ENCODE measurements at places on chromosomes 6 and 20. TPM values are rescaled to one million over a fixed set of nuclear protein-coding genes. Genes with fewer than 3 reads are reported as not detected.
A peak's percentile ranks its signal among the peaks of the same experiment; 100 is the strongest.

- DNase-seq, result no peak
Observed at GRCh38 chr6:146028851-146029572, at the start of gene GRM1. GRM1 (plus strand) TSS chr6:146029062; CDS start chr6:146029518, 456 bp downstream.

- DNase-seq, result no peak
Observed at GRCh38 chr6:63527658-63528514, 44.4 kb upstream of the LOC128125822 start.

DNA sequence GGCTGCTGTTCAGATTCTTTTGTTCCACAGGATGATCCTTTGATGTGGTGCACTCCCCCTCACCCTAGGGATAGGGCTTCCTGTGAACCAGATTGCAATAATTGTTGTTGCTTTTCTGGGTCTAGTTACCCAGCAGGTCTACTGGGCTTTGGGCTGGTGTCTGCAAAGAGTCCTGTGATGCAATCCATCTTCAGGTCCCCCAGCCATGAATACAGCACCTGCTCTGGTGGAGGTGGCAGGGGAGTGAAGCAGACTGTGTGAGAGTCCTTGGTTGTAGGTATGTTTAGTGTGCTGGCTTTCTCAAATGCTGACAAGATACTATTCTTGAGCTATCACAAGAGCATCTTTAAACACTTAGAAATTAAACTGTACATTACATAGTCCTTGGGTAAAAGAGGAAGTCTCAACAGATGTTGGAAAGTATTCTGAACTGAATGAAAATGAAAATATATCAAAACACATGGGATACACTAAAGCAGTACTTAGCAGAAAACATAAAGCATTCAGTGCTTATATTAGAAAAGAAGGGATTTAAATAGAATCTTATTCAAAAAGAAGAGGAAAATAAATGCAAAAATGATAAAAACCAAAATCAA is 49.1 kb upstream of the CCR6 start:
- DNase-seq, result no peak

- DNase-seq, result no peak
Observed at GRCh38 chr20:24537210-24537609, 67.8 kb downstream of the SYNDIG1 start.

GRCh38 chr6:100296810-100297544 is 167.7 kb downstream of the SIM1 start:
- DNase-seq, result no peak

DNA sequence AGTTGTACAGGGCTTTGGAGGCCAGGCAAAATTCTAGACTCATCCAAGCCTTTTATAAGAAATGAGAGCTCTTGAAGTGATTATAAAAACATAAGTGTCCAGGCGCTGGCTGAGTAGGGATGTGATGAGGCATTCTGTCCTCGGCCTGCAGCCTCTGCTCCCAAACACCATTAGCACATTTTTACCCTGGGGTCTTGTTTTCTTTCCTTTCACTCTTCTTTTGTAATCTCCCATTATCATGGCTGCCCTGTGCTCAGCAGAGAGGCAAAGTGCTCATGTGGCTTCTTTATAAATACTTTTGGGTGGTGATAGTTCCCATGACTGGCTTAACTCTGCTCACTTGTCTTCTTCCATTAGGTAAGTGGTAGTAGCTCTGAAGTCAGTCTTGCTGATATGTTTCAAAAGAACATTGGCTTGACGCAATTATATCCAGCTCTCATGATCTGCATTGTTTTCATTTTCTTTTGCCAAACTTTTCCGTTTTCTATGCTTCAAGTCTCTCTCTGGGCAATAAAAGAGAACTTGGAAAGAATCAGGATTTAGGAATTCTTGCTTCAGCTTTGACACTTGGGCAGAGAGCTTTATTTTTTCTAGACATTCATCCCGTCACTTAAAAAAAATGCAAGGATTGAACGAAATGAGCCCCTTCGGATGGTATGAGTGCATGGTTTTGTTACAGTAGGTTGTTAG is 61.1 kb downstream of the CAP2 start:
- no peak for DNase-seq

- DNase-seq, result no peak
Observed at GRCh38 chr6:161383951-161384350, 110.1 kb upstream of the AGPAT4 start.

DNA sequence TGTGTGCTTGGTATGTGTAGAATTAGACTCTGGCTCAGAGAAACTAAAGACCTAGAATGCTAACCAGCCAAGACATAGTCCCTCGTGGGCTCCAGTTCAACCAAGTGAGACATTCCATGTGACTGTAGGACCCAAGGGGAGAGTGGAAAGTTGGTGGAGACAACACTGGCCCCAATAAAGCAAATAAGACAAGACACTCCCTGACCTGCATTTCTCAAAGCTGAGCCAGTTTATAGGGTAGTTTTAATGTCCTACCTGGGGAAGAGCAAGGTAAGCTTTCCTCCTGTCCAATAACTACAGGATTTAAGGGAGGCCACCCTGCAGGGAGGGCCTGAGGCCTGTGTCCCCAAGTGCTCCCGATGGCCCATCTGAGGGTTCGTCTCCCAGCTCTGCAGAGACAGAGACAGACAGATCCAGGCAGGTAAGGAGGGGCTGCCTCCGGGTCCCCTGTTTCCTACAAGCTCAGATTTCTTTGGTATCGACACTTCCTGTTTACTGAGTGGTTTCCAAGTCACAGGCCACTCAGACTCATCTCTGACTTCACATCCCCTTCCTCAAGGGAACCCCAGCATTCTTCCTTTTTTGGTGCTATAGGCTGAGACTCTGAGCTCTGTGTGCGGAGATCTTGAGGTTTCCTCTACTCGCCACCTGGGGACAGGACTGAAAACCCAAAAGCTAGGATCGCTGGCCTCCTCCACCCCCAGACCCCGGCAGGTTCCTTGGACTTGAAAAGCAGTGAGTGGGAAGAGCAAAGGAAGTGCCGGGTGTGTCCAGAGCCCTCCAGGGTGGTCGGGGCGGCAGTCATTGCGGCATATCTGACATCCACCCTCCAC is 92.4 kb downstream of the PRND start:
- DNase-seq, result peak; percentile 88

GRCh38 chr6:30443657-30444450 is 45.5 kb upstream of the HLA-E start:
- no peak for DNase-seq

- DNase-seq, result no peak
Observed at GRCh38 chr6:52538252-52538900, 38.5 kb downstream of the TRAM2 start.

DNA sequence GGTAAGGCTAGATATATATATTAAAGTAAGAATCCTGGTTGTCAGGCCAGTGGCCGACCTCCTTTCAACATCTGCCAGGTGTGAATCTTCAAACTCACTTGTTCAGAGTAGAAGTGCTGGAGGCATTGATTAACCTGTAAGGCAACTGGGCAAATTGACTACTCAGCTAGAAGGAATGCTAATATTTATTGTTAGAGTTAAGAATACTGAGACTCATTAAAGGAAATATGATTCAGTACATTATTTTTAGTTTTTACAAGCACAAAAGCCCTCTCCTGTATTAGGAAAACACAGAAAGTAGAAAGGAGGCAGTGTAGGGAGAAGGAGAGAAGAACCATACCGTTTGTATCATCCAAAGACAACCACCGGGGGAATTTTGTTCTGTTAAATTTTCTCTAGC is 53.5 kb downstream of the RIPOR2 start:
- DNase-seq, result no peak

- DNase-seq, result no peak
Observed at GRCh38 chr6:91678679-91679446, 1092.0 kb upstream of the MAP3K7 start.

DNA sequence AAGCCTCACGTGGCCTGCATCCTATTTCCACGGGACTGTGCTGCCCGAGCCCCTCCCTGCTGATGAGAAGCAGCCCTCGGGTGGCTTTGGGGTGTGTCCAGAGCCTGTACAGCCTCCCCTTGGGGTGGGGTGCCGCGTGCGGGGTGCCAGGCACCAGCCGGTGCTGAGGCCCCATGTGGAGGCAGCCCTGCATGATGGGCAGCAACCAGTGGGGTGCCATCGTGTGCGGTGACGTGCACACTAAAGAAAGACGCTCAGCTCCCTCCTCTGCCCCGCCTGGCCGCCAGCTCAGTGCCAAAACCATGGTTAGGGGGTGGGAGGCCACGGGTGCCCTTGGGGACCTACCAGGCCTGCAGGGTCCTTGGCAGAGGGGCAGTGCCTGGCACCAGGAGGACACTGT is 26.2 kb downstream of the NTSR1 start:
- DNase-seq, result no peak

GRCh38 chr20:42214074-42214473 is 595.9 kb upstream of the CHD6 start:
- DNase-seq, result no peak

DNA sequence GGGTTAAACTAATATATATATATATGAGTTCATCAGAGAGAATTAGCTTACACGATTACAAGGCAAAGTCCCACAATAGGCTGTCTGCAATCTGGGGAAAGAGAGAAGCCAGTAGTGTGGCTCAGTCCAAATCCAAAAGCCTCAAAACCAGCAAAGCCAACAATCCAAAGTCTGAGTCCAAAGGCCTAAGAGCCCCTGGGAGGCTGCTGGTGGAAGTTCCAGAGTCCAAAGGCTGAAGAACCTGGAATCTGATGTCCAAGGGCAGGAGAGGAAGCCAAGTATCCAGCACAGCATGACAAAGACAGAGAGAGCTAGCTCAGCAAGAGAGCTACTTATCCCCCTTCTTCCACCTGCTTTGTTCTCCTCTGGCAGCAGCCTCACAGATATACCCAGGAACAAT is 274.7 kb upstream of the ID4 start:
- no peak for DNase-seq

DNA sequence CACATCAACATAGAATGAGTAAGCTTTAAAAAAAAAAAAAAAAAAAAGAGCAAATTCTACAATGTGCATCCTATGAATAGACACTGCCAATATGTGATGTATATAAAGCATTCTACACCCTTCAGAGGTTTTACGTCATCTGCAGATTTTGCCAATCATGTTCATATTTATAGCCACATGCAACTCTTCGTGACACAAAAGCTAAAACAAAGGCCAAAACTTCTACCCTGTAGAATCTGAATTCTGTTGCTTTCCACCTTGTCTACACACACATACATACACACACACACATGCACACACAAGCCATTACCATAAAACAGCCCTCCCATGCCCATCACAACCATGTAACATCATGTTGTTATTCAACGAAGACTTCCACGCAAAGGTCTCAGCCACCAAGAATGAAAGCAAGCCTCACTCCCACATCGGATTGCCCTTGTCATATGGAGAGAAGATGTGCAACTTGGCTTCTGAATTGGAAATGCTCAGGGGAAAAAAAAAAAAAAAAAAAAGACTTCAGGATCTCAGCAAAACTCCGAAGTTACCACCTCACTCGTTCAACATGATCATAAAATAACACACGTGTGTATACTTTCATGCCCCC is 479.4 kb upstream of the JARID2 start:
- no peak for DNase-seq

DNA sequence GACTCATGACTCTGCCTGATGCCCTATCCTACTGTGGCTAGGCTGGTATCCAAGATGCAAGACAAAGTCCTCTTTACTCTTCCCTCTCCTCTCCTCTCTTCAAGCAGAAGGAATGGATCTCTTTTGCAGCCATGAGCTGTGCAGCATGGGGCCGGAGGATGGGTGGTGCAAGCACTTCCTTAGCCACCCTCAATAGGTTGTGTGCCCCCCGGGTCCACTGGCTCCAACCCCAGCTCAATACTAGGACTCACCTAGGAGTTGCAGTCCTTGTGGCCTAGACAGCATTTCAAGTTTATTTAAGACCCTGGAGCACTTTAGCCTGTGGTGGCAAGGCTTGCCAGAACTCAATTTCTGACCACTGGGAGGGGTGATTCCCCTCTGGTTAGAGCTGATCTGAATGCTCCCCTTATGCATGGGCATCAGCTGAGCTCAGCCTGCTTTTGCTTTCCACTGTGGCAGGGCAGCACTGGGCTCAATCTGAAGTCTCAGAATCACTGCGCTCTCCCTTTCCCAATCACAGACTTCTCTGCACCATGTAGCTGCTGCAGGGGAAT is 29.0 kb upstream of the GRM4 start:
- DNase-seq, result no peak

GRCh38 chr20:14744723-14745122 is 407.3 kb upstream of the FLRT3 start:
- DNase-seq, result no peak

GRCh38 chr6:169229615-169230321 is 23.9 kb downstream of the THBS2 start:
- no peak for DNase-seq

DNA sequence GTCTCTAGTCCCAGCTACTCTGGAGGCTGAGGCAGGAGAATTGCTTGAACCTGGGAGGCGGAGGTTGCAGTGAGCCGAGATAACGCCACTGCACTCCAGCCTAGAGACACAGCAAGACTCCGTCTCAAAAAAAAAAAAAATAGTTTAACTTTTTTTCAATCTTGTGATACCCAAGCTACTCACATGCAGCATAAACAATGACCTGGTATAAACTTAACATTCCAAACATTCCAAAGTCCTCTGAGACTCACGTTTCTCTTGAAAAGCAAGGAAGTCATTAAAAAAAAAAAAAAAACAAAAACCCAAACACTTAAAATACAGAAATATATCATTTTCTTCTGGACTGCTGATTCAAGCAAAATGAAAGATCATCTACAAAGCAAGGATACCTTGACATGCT is 14.3 kb downstream of the CRNKL1 start:
- DNase-seq, result no peak

- DNase-seq, result peak; percentile 42
Observed at GRCh38 chr20:29079769-29080690, 2177.4 kb upstream of the DEFB115 start.

- DNase-seq, result no peak
Observed at GRCh38 chr6:3280866-3281465, 22.2 kb downstream of the PSMG4 start.

DNA sequence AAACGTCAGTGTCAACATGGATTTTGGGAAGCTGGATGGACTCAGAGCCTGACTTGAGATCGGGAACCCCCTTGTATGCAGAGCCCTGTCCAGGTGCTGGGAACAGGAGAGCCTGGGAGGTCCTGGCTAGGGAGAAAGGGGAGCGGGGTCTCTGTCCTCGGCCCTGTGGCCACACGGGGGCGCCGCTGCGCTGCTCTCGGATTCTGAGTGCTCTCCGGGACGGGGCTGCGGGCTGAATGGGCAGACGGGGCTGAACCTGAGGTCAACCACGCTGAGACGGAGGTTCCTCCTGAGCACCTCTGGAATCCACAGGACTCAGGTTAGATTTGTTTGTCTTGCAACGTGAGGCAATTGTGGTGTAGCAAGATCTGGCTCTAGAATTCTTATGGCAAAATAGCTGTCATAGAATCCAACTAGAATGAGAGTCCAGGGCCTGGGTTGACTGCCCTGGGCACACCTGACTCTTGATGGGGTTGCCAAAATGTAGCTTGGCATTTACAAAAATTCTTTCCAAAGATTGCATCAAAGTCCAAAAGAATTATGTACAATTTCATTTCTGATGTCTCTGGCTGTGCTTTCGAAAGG is 20.6 kb upstream of the HLA-F start:
- DNase-seq, result no peak

The SEL1L2 gene
- total RNA-seq, result not detected

The EYA4 gene
- total RNA-seq, result not detected

The HUS1B gene
- total RNA-seq, result 2.6 TPM

The GSTA3 gene
- total RNA-seq, result not detected

The HSPA12B gene
- total RNA-seq, result not detected

The COL9A1 gene
- not detected for total RNA-seq

The CDH22 gene
- total RNA-seq, result not detected

The MEP1A gene
- total RNA-seq, result not detected

The CALHM4 gene
- total RNA-seq, result not detected

The CDH4 gene
- 0.41 TPM for total RNA-seq

The OVOL2 gene
- total RNA-seq, result not detected

The BPIFB2 gene
- not detected for total RNA-seq

The ASIP gene
- not detected for total RNA-seq
